ENCODE measurements at places on chromosomes 1 and 21.

- no peak for DNase-seq
Measured at GRCh38 chr21:32102426-32102825, 176.4 kb downstream of the MIS18A start.

DNA sequence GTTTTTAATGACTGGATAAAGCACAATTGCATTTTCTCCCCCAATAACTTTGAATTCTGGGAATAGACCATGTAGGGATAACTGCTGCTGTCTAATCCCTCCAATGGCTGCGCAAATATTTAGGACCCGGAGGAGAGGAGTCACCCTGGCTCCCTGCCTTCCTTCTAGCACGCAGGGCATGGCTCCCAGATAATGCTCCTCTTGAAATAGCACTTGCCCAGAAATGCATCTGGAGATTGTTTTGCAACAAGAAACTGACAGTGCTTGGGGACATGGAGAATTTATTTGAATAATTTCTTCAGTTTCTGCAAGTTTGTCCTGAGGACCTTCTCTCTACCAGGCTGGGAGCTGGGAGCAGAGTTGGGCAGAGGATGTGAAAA, 83.5 kb downstream of the MAN1C1 start:
- DNase-seq, result no peak

DNA sequence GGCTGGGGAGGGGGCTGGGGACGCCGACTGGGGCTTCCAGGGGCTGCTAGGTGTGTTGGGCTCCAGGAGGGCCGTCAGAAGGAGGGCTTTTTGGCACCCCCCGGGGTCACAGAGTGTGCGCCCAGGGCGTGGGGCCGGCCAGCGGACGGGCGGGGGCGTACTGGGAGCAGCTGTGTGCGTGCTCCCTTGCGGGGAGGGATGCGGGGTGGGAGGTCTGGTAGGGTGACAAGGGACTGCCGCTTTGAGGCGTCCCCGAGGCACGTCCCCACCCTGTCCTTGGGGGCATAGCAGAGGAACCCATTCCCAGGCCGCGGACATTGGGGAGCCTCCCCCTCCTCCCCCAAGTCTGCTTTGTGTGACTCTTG, 1.1 kb downstream of the FOXO6 start:
- no peak for DNase-seq

GRCh38 chr1:33903210-33903589, 39.3 kb downstream of the HMGB4 start:
- no peak for DNase-seq

DNA sequence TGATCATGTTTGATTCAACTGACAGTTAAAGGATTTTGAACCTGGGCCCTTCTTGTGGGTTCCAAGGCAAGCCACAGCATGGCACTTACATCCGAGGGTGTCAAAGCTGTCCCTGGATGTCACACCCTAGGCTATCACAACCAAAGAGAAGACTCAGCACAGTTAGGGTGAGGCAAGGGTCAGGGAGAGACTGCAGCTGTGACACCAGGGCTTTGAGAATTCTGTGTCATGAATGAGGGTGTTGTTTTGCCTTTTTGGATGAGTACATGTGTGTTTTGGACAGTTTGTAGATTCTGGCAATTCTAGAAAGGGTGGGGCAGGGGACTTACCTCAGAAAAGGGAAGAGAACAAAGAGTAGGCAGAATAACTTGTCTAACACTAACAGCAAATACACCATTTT, 37.8 kb upstream of the ZNF326 start:
- no peak for DNase-seq

- DNase-seq, result no peak
Measured at GRCh38 chr1:168654198-168654915, 74.6 kb downstream of the DPT start.

DNA sequence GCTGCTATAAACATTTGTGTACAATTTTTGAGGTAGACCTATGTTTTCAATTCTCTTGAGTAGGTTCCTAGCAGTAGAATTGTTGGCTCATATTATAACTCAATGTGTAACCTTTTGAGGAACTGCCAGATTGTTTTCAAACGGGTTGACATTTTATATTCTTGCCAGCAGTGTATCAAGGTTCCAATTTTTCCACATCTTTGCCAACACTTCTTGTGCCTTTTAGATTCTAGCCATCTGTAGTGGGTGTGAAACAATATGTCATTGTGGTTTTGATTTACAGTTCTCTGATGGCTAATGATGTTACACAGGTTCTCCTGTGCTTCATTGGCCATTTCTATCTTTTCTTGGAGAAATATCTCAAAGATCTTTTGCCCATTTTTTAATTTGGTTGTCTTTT, 36.4 kb downstream of the MAP3K7CL start:
- no peak for DNase-seq

DNA sequence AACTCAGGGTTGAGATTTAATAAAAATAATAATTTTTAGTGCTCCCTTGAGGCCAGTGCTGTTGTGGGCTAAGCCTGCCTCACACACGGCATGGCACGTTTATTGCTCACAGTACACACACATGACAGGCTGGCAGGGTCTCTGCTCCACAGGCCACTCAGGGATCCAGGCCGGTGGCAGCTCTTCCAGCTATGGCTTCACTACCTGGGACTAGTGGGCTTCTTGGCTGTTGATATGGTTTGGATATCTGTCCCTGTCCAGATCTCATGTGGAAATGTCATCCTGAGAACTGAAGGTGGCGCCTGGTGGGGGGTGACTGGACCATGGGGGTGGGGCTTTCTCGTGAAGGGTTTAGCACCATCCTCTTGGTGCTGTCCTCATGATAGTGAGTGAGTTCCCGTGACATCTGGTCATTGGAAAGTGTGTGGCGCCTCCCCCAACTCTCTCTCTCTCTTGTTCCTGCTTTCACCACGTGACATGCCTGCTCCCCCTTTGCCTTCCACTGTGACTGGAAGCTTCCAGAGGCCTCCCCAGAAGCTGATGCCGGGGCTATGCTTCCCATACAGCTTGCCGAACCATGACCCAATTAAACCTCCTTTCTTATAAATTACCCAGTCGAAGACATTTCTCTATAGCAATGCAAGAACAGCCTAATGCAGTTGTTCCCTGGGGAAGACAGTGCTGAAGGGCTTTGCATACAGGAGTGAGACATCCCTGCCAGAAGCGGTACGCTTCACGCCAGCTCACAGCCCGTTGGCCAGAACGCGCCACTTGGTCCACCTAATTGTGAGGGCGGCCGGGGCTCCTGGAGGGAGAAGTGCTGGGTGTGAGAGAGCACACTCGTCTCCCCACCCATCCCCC, 226.9 kb upstream of the C1orf174 start:
- no peak for DNase-seq

DNA sequence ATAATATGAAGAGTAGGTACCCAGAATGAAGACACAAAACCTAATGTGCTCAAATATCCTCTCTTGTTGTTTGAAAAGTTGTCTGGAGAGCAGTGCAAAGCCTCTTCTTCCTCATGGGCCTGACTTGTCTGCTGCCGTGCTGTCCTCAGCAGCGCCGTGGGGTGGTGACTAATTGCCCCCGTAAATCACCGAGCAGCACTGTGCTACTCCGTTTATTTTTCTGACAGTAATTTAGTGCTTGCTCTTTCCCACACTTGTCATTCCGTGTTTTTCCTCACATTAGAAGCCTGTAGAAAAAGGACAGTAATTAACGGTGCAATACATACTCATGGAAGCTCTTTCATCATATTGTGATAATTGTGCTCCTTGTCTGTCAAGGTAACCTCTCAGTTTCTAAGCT, 114.8 kb upstream of the BARHL2 start:
- DNase-seq, result no peak

DNA sequence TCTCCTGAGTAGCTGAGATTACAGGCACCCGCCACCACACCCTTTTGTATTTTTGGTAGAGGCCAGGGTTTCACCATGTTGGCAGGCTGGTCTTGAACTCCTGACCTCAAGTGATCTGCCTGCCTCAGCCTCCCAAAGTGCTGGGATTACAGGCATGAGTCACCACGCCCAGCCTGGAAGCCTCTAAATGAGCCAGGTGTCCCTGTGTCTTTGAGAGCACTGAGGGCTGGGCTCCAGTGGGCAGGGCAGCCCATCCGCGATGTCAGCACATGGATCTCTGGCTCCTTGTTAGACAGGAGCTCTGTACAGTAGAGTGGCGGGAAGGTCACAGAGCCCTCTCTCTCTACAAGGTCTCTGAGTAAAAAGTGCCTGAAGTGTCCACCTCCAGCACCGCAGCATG, 124.3 kb downstream of the PGBD5 start:
- no peak for DNase-seq

GRCh38 chr1:3482378-3482849, 27.9 kb downstream of the ARHGEF16 start:
- no peak for DNase-seq

DNA sequence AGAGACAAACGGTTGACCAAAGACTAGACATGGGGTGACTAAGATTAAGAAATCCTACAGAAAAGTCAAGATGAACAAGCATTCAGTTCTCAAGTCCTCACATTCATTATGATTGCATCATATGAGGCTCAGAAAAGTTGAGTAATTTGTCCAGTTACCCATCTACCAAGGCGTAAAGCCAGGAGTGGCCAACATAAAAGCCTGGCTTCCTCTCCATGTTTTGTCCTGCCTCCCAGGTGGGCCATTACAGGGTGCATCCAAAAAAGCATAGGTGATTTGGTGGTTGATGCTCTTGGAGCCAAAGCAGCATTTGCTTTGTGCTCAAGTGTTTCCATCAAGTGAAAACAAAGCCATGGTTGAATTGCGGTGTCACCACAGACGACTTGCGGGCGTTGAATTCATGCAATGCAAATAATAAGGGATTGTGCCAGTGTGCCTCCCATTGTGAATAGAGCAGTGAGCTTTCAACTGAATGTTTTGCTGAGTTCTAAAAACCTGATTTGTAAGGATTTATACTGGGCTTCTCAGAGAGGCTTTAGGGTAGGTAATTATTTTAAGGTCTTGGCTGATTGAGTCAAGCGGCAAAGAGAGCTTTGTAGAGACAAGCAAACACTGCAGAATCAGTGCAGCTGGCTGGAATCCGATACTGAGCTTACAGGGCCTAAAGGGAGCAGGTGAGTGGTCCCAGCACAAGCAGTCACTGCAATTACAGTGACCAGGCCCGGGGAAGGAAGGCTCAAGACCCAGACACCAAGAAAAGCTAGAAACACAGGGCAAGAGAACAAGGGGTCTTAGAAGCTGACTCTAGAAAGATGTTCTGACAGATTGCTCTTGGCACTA, 54.1 kb downstream of the KCNJ15 start:
- no peak for DNase-seq

DNA sequence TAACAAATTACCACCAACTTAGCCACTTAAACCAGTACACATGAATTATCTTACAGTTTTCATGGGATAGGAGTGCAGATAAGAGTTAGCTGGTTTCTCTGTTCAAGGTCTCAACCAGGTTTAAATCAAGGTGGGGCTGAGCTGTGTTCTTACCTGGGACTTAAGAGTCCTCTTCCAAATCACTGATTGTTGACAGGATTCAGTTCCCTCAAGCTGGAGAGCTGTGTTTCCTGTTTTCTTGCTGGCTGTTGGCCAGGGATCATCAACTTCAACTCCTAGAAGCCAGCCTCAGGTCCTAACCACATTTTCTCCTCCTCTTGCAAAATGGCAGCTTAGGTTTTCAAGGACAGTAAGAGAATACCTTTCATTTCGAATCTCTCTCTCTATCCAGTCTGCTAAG, 123.8 kb upstream of the CHRM3 start:
- no peak for DNase-seq

DNA sequence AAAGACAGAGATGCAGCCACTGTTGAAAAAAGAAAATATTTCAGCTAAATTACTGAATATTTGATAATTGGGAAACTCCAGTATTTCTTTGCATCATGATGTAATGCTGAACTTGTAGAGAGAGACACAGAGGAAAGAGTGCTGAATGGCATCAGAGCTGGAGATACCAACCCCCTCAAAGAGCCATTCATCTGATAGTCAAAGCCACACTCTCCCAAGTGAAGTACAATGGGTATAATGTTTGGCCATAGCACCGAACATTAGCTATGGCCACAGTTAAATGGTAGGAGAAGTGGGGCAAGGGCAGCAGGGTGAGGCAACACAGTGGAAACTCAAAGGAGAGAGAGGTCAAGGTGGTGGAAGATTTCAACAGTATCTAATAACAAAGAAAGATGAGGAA, 107.5 kb upstream of the TNFSF4 start:
- no peak for DNase-seq

GRCh38 chr1:25472471-25472870, 41.8 kb downstream of the MACO1 start:
- DNase-seq, result no peak

- DNase-seq, result no peak
Measured at GRCh38 chr1:166062421-166063070, 104.3 kb downstream of the FAM78B start.

GRCh38 chr1:232369451-232370296, 260.3 kb downstream of the SIPA1L2 start:
- no peak for DNase-seq

DNA sequence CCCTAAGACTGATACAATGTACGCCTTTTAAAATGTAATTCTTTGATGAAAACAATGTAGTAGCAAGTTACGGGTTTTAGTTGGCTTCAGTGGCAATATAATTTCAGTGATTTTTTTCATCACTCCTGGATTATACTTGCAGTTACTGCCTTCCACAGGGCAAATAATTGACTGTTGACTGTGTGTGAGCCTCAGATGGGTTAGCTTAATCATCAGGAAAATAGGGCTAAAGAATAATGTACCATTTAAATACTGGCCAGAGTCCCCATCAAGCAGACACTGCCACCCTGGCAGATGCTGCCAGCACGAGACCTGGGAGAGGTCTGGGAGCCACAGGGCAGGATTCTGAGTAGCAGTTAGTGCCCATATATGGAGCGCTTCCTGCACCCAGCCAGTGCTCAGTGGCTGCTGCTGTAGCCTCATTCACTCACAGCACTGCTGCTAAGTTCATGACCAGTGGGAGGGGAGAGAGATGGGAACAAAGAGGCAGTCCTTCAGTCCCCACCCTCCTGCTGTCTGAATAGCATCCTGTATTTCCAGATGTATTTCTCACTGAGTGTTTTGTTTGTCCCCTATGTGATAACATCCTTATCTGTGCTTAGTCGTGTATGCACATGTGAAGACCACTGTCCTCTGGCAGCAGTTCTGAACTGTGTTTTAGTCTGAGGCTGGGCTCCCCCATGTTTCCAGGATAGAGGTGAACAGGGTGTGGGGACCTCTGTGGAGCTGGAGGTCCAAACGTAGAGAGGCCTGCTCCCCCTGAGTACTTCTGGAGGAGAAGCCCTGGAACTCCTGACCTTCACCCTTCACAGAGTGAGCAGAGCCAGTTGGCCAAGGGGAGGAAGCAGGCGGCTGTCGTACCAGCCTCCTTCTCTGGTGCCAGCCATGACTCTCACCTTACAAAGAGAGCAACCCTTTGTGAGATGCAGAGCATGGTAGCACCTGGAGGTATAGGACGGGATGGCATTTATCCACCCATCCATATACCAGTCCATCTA, 80.4 kb downstream of the ADARB1 start:
- DNase-seq, result peak; percentile 28

- no peak for DNase-seq
Measured at GRCh38 chr1:151013518-151013917, 5.3 kb downstream of the PRUNE1 start.

GRCh38 chr1:229286099-229286766, 15.3 kb downstream of the RAB4A start:
- no peak for DNase-seq

- DNase-seq, result no peak
Measured at GRCh38 chr1:164472841-164473240, 86.1 kb upstream of the PBX1 start.

All from T-helper 1 cell (primary cell).